ENCODE measurements at places on chromosomes 13 and 19.

- DNase-seq = no peak
These were observed 83.3 kb downstream of the KLF5 start for GRCh38 chr13:73142071-73142470.

GRCh38 chr19:29308977-29309590 lies 96.1 kb upstream of the UQCRFS1 start:
- no peak for DNase-seq

GRCh38 chr13:27924529-27925141 lies 4.8 kb downstream of the PDX1 start:
- no peak for DNase-seq

- DNase-seq = no peak
These were observed 59.6 kb downstream of the DPY19L3 start for GRCh38 chr19:32465176-32465575.

GRCh38 chr13:26992951-26993719 lies 178.5 kb downstream of the USP12 start:
- DNase-seq = no peak

- DNase-seq = no peak
These were observed 42.0 kb downstream of the SERTM1 start for GRCh38 chr13:36715841-36716240.

DNA sequence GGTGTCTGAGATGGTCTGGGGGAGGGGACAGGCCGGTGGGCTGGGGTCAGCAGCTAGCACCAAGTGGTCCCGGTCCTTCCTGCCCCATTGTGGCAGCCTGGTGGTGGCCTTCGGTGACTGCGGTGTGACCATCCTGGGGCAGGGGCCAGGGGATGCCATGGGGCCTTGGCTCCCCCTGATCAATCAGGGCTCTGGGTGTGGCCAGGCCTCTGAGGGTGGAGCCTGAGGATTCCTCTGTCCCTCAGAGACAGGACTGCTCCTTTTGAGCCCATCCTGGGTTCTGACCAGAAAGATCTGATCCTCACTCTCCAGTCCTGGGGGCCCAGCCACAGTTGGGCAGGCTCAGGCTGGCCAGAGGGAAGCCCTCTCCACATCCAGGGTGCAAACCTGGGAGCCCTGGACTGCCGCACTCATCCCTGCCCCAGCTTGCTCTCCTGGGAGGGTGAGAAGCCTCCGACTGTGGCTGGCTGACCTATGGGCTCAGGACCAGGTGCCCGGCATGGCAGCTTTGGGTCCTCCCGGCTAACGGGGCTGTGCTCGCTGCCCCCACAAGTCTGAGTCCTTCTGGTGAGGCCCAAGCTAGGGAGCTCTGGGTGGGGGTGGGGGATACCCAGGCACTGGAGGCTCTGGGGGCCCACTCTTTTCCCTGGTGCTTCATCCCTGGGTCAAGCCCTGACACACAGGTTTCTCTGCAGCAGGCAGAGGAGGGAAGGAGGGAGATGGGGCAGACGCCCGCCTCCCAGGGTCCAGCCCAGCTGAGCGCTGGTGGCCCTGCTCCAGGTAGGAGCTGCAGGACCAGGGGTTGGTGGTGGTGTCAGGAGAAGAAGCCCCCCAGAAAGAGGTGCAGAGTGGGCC lies 59.5 kb downstream of the IER2 start:
- DNase-seq = no peak

DNA sequence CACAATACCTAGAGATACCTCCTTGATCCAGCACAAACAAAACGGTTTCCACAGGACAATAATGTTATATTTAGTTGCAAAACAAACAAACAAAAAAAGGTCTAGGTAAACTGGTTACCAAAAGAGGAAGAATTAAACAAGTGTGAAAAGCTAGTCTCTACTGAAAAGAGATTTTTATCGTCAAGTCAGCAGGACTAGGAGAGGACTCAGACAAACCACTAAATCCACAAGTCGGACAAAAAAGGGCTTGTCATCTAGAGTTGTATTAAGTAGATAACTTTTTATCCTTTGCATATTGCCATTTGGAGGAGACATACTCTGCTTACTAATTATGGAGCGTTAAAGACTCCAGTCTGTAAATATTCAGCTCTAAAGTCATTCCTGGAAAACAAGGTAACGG lies 9.9 kb upstream of the KPNA3 start:
- no peak for DNase-seq

GRCh38 chr13:112764864-112765561 lies 75.2 kb downstream of the ATP11A start:
- no peak for DNase-seq

GRCh38 chr13:106295971-106296370 lies 239.5 kb downstream of the EFNB2 start:
- DNase-seq = no peak

- peak; percentile 13 for DNase-seq
These were observed 29.4 kb upstream of the PTPRS start for GRCh38 chr19:5369962-5370367.

DNA sequence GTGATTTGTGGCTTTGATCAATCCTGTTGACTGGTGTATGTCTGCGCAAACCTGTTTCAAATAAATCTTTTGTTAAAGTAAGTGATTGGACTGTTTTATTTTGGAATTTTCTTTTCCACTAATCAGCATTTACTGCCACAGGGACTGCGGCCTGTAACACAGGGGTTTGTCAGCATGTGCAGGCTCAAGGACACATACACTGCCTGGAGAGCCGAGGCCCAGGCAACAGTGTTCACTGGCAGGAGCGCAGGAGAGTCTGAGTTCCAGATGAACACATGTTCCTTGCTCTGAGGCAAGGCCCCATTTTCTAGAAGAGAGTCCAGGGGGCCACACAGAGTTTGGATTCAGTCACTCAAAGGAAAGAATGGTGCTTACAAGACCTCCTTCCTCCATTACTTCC lies 26.0 kb downstream of the SHISA2 start:
- no peak for DNase-seq

- no peak for DNase-seq
These were observed 579 bp downstream of the CPT1C start for GRCh38 chr19:49691243-49692146.

GRCh38 chr19:1854039-1854541 lies 5.8 kb upstream of the REXO1 start:
- DNase-seq = no peak

DNA sequence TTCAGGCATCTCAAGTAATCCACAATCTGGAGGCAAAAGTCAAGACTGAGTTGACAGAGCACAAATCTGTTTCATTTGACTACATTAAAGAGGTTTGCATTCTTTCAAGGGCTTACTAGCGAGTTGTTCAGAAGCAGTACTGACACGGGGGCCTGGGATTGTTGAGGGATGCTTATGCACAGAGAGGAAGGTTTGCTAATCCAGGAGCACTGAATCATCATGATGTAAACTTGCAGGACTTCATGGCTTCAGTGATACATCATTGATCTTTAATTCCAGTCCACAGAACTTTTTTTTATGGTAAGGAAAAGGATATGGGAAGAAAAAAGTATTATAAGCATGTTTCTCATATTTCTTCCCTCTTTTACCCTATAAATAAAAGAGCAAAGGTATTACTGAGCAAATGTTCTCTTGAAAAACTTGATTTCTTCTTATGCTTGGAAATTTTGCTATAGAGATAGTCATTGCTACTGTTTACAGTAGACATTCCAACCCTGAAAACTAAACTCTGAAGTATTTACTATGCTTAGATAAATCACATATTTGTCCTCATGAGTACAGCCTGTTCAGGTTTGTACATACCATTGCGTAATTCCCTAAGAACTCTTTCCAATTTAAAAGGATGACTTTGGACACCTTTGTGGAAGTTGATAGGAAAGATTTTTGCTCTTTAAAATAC lies 65.8 kb upstream of the KPNA3 start:
- DNase-seq = no peak

- DNase-seq = no peak
These were observed 109.8 kb downstream of the CACNA1A start for GRCh38 chr19:13396250-13397080.

DNA sequence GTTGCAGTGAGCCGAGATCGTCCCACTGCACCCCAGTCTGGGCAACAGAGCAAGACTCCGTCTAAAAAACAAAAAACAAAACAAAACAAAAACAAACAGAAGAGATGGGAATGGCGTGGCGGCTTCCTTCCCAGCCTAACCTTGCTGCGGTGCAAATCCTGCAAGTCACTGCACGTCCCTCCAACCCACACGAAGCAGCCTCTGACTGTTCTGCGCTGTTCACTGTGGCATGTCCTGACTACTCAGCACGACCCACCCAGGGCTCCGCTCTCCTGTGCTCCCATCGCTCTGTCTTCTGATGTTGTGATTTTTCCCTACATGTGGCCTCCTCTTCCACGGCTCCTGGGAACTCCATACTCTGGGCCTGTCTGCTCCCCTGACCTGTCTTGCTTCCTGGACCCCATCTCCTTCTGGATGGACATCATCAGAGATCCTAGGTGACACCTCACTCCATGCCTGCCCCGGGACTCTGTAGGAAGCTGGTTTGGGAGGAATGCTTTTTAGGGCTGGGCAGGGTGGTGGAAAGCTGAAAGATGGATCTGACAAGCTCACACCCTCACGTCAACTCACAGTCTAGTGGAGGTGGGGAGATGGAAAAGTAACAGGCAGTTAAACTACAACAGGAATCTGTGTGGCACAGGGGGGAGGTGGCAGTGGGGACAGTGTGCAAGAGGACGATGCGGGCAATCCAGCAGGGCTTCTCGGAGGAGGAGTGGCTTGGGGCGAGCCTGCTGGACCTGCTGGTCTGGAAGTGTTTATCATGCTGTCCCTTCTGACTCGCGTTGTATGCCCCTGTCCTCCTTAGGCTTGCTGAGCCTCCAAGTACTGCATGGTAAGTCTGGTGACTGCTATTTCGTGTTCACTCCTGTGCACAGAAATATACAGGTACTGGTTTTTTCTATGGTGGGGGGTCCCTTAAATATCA lies 18.8 kb downstream of the ZSCAN5A start:
- no peak for DNase-seq

All from activated T-helper 1 cell treated with anti-CD3 and anti-CD28 coated beads, Interleukin-2, amount 50 U/mL, for 16 hours (primary cell).